ENCODE measurements at places on chromosomes 7 and 10.

- DNase-seq = peak; percentile 76
Observed at GRCh38 chr10:69769395-69769992, 32.2 kb upstream of the COL13A1 start.

DNA sequence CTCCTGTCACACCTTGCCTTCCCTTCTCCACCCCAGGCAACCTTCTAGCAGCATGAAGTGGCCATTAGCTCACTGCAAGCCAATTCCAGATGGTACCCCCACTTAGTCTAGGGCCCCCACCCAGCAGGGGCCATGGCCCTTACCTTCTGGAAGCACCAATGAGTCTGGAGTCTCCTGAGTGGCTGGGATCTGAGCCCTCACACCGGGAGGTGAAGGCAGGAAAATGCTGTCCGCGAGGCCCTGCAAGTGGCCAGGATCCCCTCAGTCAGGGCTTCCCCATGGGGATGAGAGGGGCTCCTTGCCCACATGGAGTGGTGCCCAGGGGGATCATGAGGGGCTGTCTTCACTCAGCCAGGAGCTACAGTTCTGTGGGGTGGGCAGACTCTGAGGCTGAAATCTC, 4.6 kb downstream of the AQP1 start:
- no peak for DNase-seq

GRCh38 chr10:71980181-71981014, 16.2 kb downstream of the CHST3 start:
- peak; percentile 67 for DNase-seq

- DNase-seq = no peak
Observed at GRCh38 chr10:25023278-25023677, 6.9 kb downstream of the THNSL1 start.

GRCh38 chr7:96297876-96298275, 24.0 kb downstream of the SLC25A13 start:
- DNase-seq = no peak

DNA sequence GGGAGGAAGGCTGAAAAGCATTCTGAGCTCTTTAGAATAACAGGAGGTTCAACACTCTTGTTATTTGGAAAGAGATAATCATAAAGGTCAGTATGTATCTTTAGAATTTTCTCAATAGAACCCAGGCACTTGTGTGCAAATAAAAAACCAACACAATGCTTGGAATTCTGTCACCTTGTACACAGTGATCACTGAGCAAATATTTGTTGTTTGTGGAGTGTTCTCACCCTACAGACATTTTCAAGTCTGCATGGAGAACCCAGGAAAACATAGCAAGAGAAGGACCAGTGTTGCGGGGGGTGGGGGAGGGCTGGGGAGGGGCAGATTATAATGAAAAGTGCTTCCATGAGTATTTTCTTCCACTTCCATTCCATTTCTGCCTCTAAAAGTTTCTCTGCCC, 87.4 kb downstream of the FAM107B start:
- DNase-seq = no peak

- DNase-seq = no peak
Observed at GRCh38 chr7:82444220-82444909, 788 bp upstream of the CACNA2D1 start.

GRCh38 chr7:11193131-11193867, 219.6 kb downstream of the PHF14 start:
- peak; percentile 21 for DNase-seq

DNA sequence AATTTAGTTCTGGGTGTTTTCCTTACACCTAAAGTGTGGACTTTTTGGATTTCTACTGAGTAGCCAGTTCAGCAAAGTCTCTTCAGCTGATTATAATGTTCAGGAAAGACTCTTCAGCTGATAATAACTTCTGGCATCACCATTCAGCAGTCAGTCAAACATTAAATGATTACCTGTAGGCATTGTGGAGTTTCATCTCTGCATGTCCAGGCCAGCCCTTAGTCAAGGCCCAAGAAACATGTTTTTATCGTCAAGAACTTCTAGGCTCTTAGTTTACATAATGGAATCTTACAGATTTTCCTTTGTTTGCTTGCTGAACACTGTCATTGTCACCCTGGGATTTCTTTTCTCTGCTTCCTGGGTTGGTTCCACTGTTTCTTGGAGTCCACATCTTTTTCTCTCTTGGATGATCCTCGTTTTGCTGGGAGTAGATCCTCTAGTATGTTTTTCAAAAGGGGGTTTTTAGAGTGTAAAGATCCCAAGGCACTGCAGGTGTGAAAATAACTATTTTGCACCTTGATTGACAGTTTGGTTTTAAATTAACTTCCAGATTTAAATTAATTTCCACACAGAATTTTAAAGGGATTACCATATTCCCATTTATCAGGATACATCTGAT, 24.2 kb downstream of the CCM2 start:
- DNase-seq = no peak

- DNase-seq = peak; percentile 51
Observed at GRCh38 chr7:135964274-135964673, 12.9 kb downstream of the MTPN start.

GRCh38 chr10:4459531-4459930, 366.5 kb upstream of the AKR1E2 start:
- DNase-seq = peak; percentile 63

DNA sequence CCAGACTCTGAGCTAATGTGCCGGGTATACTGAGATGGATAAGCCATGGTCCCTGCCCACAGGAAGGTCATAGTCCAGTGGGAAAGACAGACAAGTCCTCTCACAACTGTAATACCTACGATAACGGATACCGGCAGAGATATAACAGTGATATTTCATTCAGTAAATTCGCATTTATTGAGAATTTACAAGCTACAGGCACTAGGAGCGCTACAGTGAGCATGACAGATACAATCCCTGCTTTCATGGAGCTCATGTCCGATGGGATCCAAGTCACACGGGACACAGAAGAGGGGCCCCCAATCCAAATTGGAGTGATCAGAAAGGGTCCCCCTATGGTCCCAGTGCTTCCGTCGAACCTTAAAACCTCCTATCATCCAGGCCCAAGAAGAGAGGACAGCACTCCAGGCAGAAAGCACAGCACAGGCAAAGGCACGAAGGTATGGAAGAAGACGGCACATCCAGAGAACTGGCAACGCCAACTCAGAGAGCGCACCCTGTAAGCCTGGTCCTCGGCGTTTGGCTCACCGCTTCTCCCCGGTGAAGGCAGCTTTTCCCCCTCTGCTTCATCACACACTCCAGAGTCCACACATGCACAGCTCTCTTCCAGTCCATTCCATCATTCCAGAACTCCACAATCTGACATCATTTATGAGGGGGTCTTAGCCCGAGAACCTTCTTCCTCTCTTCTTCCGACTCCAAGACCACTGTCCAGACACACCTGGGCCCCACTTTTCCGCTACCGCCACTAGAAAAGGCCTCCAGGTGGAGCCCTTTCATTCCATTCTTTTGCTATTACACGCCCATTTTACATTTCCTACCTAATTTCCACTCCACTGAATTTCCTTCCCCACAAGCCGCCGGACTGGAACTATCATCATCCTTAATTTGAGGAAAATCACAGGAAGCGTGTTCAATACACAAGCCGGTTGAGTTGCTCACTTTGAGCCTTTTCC, 47.8 kb upstream of the NKX2-3 start:
- no peak for DNase-seq

DNA sequence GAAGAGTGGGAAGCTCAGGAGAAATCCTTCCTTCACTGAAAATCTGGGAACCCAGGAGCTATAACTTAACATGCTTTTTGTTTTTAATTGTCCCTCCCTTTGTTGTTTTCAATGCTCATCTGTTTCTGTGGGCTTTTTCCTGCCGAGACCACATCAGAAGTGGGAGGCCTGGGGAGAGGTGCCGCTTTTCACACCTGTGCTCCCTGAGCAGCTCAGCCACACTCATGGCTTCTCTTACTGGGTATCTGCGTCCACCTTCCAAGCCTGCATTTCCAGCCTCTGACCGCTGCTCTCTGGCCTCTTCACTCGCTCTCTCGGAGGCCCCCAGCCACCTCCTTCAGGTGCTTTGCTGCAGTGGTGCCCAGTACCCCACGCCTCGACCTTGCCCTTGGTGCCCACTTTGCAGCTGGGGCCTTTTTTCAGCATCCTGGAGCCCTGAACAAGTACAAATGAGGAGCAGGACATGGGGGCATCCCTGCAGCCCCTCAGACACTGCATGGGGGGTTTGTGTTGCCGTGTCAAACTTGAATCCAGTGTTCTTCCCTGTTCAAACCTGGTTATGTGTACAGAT, 9.9 kb downstream of the C7orf57 start:
- DNase-seq = no peak

DNA sequence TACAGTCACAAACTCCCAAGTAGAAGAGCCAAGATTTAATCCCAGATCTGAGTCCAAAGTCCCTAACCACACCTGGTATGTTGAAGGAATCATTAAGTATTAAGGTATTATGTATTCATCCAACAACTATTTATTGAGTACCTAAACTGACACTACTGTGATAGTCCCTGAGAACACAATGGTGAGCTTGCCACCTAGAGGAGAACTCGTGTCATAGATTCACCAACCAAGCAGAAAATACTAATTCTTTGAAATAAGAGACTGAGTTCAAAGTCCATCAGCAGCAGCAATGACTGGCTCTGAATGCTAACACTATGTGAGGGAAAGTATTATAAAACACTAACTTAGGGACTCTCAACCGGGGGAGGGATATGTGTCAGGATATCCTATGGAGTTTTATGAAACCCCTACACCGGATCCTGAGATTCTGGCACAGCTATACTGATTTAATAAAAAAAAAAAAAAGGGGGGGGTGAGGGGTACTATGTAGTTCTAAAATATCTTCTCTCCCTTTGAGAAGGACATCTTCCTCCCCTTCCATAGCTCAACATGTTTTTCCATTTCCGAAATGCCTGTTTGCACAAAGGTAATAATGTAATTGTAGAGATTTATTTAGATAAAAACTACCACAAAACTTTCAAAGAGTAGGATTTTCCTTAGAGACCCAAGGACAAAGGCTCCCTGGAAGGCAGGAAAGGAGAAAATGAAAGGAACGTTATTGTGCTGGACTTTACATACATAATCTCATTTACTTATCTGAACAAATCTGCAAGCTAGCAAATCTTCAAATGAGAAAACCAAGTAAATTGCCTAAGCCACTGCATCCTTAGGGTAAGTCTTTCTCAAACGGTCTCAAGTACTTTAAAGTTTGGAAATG, 1.6 kb downstream of the NCOA4 start:
- DNase-seq = peak; percentile 70

DNA sequence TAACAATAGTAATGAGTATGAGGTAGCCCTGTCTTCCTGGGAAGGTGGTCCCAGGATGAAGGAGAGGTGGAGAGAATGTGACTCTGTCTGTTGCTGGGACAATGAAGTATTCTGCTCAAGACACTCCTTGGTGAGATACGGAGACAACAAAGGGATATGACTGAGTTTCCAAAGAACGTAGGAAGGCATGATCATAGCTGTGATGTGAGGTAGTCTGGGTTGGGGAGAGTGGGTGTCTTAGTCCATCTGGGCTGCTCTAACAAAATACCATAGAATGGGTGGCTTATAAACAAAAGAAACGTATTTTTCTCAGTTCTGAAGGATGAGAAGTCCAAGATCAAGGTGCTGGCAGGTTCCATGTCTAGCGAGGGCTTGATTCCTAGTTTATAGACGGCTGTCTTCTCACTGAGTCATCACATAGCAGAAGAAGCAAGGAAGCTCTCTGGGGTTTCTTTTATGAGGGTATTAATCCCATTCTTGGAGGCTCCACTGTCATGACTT, 84.9 kb upstream of the RHOBTB1 start:
- DNase-seq = no peak

DNA sequence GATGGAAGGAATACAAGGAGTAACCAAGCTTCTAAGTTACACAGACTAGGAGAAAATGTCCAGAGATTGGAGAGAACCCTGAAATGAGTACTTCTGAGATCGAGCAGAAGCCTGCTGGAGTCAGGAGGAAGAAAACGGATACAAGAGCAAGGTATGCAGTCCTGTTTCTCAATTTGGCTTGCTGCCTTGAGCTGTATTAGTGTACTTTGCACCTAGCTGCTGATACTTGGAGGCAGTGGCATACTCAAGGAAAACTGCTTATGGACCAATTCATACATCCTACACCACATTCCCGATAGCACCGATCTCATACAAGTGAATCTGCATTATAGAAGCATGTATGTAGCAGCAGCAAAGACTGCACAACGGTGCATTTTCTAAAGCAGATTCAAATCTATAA, 14.4 kb downstream of the PIP4K2A start:
- DNase-seq = no peak

- DNase-seq = no peak
Observed at GRCh38 chr7:90892213-90892612, 296.1 kb downstream of the CDK14 start.
